Stimulated activated CD8-positive, alpha-beta memory T cell treated with anti-CD3 and anti-CD28 coated beads, Interleukin-4, amount 100 ng/mL, for 1 hour (primary cell): ENCODE measurements at places on chromosomes 7 and 10.

- DNase-seq = no peak
These were observed 10.4 kb downstream of the RAB11FIP2 start for GRCh38 chr10:118036281-118036875.

- no peak for DNase-seq
These were observed 596.5 kb downstream of the NXPH1 start for GRCh38 chr7:9029681-9030530.

- no peak for DNase-seq
These were observed 396.6 kb downstream of the DGKB start for GRCh38 chr7:14505906-14506305.

GRCh38 chr7:50149369-50149768 is 56.3 kb upstream of the ZPBP start:
- DNase-seq = no peak

DNA sequence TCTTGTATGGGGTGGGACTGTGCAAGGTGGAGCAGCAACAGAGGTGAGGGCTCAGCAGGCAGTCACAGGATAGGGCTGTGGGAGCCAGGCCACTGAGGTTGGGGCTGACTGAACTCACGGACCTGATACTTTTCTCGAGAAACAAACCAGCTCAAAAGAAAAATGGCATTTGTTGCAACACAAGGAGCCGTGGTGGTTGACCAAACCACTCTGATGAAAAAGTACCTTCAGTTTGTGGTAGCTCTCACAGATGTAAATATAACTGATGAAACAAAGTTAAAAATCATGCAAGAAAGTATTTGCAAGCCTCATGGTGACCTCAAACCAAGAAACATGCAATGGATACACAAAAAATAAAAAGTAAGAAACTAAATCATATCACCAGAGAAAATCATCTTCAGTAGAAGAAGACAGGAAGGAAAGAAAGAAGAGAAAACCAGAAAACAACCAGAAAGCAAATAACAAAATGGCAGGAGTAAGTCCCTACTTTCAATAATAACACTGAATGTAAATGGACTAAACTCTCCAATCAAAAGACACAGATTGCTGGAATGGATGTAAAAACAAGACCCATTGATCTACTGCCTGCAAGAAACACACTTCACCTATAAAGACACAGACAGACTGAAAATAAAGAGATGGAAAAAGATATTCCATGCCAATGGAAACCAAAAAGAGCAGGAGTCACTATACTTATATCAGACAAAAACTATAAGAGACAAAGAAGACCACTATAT is 48.9 kb upstream of the DUSP5 start:
- DNase-seq = no peak

- no peak for DNase-seq
These were observed 156.9 kb upstream of the ADCY1 start for GRCh38 chr7:45417268-45417667.

DNA sequence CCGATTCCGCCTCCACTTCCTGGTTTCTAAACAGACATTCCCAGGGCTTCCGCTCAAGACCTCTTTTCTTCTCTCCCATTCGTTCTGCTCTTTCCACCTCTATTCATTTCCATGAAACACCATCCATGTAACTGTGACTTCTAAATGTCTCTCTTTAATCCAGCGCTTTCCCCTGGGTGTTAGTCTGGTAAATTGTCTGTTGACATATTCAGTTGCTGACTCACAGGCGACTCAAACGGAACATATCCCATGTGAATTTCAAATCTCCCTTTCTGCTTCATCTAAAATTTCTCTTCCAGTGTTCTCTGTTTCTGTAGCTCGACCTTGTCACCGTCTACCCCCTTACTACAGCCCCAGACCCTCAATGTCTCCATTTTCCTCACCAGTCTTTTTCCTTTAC is 119.1 kb downstream of the PFKFB3 start:
- no peak for DNase-seq

DNA sequence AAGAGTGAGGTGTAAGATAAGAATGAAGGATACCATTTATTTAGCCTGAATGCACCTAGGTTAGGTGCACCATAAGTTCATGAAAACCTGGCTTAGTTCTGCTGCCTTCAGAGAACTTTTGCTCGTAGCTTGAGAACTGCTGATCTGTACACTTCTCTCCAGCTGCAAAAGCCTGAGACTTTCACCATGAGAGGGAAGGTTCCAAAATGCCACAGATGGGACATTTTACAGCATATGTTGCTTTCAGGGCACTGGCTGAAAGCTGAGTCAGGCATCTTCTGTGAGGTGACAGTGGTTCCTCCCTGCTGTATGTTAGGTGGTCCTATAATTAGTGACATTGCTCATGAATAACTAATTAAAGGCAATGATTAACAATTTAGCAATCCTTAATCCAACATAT is 298.3 kb downstream of the GALNT17 start:
- DNase-seq = no peak

DNA sequence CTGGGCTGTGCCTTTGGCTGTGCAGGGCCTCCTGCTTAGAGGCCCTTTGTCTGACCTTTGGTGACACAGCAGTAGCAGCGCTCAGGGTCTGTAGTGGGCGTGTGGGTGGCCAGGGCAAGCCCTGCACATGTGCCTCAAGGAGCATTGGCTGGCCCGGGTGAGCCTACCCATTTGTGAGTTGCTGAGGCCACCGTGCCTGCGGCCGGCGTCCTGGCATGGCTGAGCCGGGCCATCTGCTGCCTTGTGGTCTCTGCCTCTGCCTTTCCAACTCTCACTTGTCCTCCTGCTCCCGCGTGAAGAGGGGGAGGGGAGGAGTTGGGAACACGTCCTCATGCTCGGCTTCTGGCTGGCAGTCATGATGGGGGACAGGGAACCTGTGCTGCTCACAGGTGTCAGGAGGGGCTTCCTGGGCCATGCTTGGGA is 9.2 kb upstream of the ORAI2 start:
- no peak for DNase-seq

GRCh38 chr10:112766636-112767035 is 183.4 kb upstream of the TCF7L2 start:
- DNase-seq = no peak

DNA sequence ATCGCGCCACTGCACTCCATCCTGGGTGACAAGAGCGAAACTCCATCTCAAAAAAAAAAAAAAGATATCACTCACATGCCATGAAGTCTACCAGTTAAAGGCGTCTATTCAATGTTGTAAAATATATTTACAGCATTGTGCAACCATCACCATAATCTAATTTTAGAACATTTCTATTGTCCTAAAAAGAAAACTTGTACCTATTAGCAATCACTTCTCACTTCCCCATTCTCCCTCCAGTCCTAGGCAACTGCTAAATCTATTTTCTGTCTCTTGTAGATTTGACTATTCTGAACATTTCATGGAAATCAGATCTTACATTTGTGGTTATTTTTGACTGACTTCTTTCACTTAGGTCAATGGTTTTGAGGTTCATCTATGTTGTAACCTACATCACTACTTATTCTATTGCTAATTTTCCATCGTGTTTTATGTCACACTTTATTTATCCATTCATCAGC is 25.2 kb upstream of the OTUD1 start:
- no peak for DNase-seq

GRCh38 chr10:27948186-27948585 is 50.7 kb downstream of the ODAD2 start:
- no peak for DNase-seq

DNA sequence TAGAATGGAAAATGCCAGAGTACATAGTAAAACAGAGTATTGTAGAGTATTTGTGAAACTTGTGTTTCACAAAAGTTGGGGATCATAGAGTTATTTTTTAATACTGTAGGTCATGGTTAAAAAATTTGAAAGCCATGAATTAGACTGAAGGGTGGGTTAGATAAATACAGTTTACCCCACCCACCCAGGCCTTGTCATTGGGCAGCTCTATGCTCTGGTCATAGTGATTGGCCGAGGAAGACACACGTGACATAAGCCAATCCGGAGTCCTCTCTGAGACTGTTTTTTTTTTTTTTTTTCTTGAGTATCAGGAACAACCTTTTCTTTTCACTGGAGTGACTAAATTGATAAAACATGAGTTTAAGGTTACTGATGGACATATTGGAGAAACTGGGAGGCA is 33.3 kb upstream of the ORC5 start:
- DNase-seq = no peak

DNA sequence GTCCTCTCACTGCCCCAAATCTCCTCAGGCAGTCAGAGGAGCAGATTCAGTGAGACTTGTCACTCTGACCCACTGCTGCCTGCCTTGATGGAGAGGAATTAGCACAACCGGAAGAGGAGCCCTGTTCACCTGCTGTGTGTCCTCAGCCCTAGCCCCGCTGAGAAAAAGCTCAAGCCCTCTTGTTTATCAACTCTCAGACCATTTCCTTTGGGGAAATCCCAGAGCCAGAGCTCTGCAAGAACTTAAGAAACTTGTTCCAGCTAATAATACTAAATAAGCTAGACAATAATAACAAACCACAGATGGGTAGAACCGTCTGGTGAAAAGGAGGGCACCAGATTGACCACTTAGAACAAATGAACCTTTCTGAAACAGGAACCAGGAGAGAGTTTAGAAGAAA is 37.7 kb upstream of the ITGB1 start:
- no peak for DNase-seq

DNA sequence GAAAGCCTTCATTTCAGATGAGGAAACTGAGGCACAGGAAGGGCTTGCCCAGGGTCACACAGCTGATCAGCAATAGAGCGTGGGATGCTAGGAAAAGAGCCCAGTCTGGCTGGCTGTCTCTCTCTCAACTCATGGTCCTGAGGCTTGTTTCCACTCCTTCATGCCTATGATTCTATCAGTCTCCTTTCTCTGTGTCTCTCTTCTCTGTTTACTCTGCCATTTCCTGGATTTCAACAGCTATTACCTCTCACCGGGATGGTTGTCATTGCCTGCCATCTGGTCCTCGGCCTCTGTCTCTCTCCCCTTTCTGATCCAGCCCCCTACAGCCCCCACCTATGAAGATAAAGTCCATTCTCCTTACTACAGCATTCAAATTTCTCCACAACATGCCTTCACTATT is 93.3 kb upstream of the AGBL3 start:
- DNase-seq = no peak
